Stimulated activated naive CD4-positive, alpha-beta T cell (primary cell): ENCODE measurements at places on chromosomes 13 and 19.

GRCh38 chr13:40205771-40206240, 460.6 kb downstream of the FOXO1 start:
- no peak for DNase-seq

DNA sequence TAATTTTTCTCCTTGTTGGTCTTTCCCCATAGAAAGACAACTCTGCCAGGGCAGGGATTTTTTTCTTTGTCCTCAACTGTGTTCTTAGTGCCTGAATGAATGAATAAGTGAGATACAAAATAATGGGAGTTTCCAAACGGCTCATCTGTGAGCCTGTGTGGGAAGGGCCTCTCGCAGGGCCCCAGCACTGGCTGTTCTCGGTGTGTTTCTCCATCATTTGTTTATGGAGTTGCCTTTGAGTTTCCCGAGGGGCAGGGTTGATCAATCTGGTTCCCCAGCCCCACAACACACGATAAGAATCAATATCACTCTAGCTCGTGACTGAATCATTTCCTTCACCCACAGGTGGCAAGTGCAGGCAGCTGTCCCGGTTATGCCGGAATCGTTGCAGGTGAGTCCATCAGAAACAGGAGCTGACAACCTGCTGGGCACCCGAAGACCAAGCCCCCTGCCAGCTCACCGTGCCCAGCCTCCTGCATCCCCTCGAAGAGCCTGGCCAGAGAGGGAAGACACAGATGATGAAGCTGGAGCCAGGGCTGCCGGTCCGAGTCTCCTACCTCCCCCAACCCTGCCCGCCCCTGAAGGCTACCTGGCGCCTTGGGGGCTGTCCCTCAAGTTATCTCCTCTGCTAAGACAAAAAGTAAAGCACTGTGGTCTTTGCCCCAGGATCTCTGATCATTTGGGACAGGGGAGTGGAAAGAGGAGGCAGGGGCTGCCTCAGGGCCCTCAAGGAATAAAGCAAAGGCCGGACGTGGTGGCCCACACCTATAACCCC, 14.9 kb downstream of the FXYD5 start:
- DNase-seq = no peak

DNA sequence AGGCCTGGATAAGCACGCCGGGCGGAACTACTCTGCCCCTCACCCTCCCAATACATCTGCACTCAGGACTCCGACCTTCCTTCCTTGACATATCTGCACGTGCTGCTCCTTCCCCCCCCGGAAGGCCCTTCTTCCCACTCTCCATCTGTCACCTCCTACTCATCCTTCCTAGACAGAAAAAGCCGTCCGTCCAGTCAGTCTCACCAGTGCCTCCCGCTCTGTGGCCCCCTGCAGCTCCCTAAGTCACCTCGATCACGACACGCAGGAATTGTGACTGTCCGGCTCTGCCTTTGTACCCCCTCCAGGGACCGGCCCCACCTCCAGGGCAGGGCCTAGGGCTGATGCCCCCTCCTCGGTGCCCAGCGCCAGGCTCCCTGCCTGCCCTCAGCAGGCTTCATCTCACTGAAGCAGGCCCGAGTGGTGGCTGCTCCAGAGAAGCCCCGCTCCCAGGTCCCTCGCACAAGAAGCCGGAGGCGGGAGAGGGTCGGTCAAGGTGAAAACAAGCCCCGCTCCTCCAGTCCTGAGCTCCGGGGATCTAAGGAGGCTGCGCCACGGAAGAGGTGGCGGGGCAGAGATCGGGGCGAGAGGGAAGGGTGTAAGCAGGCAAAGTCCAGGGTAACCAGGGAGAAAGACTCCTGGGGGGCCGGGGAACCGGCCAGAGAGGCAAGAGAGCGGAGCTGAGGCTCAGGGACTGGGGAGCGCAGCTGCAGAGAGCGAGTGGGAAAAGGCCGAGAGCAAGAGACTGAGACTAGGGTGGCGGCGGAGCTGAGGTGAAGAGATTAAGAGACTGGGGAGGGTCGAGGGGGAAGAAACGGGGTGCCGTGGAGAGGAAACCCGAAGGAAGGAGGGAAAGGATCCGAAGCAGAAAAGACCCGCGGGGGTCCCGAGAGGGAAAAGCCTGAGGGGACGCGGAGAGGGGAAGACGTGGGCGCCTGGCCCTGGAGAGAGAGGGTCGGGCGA, 1.1 kb downstream of the PPP6R1 start:
- DNase-seq = peak; percentile 52

DNA sequence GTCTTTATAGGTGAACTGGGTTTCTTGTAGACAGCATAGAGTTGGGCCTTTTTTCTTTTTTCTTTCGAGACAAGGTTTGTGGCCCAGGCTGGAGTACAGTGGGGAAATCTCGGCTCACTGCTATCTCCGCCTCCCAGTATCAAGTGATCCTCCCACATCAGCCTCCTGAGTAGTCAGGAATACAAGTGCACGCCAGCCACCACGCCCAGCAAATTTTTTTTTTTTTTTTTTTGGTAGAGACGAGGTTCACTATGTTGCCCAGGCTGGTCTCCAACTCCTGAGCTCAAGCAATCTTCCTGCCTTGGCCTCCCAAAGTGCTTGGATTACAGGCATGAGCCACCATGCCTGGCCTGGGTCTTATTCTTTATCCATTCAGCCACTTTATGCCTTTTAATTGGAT, 5.1 kb upstream of the CALM3 start:
- DNase-seq = no peak

- no peak for DNase-seq
These were observed 68.4 kb downstream of the HSPH1 start for GRCh38 chr13:31093145-31093885.

- no peak for DNase-seq
These were observed 960.7 kb upstream of the PCDH9 start for GRCh38 chr13:68190818-68191217.

GRCh38 chr13:19781526-19781925, 1.2 kb downstream of the PSPC1 start:
- DNase-seq = no peak

DNA sequence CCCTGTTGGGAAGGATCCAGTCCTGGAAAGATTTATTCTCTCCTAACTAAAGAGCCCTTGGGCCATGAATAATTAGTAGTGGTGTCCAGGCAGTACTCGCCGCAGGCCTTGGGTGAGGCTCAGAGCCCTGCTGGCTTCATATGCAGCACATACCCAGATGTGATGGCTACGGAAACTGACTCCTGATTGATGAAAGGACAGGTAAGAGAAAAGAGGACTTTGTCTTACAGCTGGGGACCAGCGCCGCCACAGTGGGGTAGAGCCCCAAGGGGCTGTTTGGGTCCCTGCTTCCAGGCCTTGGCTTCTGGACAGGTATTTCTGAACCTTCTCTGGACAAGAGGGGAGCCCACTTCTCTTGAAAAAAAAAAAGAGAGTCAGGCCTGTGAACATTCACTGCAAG, 1680.8 kb downstream of the EFNB2 start:
- DNase-seq = no peak

- no peak for DNase-seq
These were observed 33.6 kb upstream of the EDNRB start for GRCh38 chr13:77952276-77952675.

GRCh38 chr19:39296906-39297305, 699 bp downstream of the IFNL1 start:
- DNase-seq = no peak

DNA sequence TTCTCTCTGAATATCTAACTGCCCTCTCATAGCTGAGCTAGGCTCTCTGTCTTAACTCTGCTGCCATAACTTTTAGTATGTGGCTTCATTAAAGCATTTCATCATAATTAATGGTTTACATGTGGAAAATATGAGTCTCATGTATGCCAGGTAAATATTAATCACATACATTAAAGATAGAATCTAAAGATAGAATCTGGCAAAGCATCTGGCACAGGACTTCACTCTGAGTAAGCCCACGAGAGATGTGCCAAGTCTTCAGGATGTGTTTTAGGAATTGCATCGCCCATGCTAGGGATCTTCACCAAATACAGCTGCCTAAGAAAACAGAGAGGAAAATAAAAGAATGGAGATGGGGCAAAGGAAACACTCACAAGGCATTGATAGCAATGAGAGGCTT, 285.8 kb downstream of the DIAPH3 start:
- no peak for DNase-seq

- DNase-seq = peak; percentile 59
These were observed 25.8 kb downstream of the LACC1 start for GRCh38 chr13:43905435-43906031.

GRCh38 chr13:27789153-27789494, 3.2 kb upstream of the GSX1 start:
- no peak for DNase-seq

GRCh38 chr13:95234242-95234641, 67.0 kb downstream of the ABCC4 start:
- DNase-seq = no peak

- no peak for DNase-seq
These were observed 55.2 kb upstream of the GPR183 start for GRCh38 chr13:99362362-99362761.

GRCh38 chr13:93199856-93200255, 26.8 kb upstream of the GPC6 start:
- DNase-seq = no peak

DNA sequence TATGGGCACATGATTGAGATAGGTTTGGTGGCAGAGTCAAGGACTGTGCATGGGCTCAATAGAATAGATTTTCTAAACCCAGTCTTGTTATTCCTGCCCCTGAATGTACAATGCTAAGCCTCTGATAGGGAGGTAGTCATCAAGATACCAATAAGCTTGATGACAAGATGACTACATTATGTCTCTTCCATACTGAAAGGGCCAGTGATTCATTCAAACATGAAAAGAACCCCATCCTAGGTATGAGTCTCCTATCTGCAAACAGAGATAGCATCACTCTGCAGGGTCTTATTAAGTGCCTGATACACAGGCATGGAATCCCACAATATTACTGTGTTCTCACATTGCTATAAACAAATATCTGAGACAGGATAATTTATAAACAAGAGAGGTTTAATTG, 40.3 kb upstream of the UFM1 start:
- no peak for DNase-seq

DNA sequence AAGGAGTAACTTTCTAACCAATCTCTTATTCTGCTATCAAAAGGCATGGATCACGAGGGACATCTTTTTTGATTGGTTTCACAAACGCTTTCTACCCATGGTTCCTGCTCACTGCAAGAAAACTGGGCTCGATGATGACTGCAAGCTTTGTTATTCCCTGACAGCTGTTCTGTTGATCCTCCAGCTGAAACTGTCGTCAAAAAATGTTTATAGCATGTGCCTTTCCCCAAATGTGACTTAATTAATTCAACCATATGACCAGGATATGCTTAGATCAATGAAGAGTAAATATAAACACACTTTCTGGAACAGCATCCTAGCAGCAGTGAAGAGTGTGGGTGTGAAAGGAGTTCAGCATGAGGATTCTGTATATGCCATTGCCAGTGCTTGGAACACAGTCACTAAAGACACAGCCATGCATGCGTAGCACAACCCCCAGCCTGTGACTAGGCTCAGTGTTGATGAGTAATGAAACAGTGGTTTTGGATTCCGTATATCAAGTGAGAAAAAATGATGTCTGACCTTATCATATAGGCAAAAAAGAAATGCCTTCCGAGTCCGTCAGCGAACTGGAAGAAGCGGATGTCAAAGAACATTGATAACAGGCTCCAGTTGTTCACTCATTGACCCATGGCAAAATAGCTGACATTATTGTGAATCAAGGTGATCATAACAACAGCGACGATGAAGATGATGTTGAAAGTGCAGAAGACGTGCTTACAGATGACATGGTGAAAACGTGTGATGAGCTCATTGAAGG, 347.4 kb downstream of the FGF9 start:
- no peak for DNase-seq

GRCh38 chr19:45558399-45558878, 26.2 kb downstream of the OPA3 start:
- DNase-seq = peak; percentile 41

DNA sequence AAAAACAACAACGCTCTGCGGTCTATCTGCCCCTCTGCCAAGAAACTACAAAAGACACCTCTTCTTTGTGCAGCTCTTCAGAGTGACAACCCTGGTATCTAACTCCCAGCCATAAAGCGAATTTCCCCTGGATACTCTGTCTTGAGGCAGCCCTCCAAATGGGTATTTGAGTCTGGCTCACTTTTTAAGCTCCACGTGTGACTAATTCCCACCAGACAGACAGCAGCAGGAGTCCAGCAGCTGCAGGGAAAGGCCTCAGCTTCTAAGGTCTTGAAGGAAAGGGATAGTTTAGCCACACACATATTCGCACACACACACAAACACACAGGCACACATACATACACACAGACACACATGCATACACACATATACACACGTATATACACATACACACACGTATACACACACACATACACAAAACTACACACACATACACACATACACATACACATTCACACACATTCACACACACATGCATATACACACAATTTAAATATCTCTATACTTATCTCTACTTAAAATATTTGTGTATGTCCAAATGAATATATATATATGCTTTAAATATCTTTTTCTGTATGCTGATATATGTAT, 188.8 kb downstream of the TSHZ3 start:
- no peak for DNase-seq

- DNase-seq = no peak
These were observed 5.5 kb downstream of the ACP4 start for GRCh38 chr19:50795664-50796073.

GRCh38 chr19:40101813-40102212, 11.1 kb upstream of the ZNF780A start:
- no peak for DNase-seq

- no peak for DNase-seq
These were observed 7.7 kb upstream of the DACT3 start for GRCh38 chr19:46668662-46669061.

DNA sequence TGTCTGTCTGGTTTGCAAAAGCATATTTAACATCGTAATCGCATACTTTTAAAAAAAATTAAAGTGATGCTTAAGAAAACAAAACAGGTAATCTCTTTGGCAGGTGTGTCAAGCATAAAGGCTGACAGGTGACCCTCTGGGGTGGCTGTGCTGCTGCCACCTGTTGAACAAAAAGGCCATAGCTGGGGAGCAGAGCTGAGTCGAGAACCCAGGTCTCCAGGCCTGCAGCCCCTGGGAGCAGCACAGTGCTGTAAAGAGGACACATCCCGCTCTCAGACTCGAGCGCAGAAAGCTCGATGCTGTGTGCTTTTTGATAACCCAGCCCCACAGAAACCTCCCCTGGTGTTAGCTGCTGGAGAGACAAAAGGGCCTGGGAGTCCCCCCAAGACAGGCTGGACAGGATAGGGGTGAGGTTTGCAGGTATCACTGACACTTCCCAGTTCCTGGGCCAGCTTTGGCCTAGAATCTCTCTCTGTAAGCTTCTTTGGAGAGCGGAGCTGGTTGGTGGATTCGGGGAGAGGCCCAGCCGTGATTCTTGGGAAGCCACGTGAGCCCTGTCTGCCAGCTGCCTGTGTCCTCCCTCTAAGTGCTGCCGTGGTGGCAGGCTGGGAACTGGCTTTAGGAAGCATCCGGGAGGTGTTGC, 66.9 kb downstream of the C13orf42 start:
- DNase-seq = no peak
